ENCODE measurements at places on chromosomes 12 and 14.
A peak's percentile ranks its signal among the peaks of the same experiment; 100 is the strongest.

GRCh38 chr12:101407049-101407435, 530 bp downstream of the ARL1 start:
- no peak for DNase-seq
- peak overlapping the region; percentile 86 for H3K27ac ChIP-seq
- peaks cover 28% of the 10 kb centered on the region for H3K4me1 ChIP-seq
- no peaks in the 10 kb centered on the region for H3K27me3 ChIP-seq
- peak overlapping the region; percentile 81 for H3K4me3 ChIP-seq

DNA sequence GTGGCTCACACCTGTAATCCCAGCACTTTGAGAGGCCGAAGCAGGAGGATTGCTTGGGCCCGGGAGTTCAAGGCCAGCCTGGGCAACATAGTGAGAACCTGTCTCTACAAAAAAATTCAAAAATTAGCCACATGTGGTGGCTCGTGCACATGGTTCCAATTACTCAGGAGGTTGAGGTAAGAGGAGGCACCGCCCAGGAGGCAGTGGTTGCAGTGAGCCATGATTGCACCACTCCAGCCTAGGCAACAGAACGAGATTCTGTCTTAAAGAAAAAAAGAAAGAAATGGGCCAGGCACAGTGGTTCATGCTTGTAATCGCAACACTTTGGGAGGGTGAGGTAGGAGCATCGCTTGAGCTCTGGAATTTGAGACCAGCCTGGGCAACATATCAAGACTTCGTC, 33.5 kb downstream of the MAP1LC3B2 start:
- no peak overlapping the region for H3K27ac ChIP-seq
- no peak overlapping the region for H3K4me3 ChIP-seq
- H3K27me3 ChIP-seq, result no peaks in the 10 kb centered on the region
- no peaks in the 10 kb centered on the region for H3K36me3 ChIP-seq
- DNase-seq, result no peak

- H3K4me1 ChIP-seq, result peaks cover 22% of the 10 kb centered on the region
- peak overlapping the region; percentile 97 for H3K27ac ChIP-seq
- peaks cover 46% of the 10 kb centered on the region for H3K36me3 ChIP-seq
- no peaks in the 10 kb centered on the region for H3K27me3 ChIP-seq
- DNase-seq, result peak; percentile 48
Measured at GRCh38 chr12:6752167-6752920, 597 bp downstream of the MLF2 start.

GRCh38 chr12:55636116-55636655, 506 bp upstream of the OR10P1 start:
- H3K36me3 ChIP-seq, result no peaks in the 10 kb centered on the region
- H3K4me3 ChIP-seq, result no peak overlapping the region
- no peak for DNase-seq
- no peaks in the 10 kb centered on the region for H3K27me3 ChIP-seq
- H3K4me1 ChIP-seq, result no peaks in the 10 kb centered on the region
